RKO (cell line): ENCODE measurements at places on chromosomes 13 and 19.

GRCh38 chr13:51874651-51875050 is 12.9 kb downstream of the CCDC70 start:
- DNase-seq = no peak

GRCh38 chr13:90943946-90944345 is 403.5 kb upstream of the MIR17HG start:
- DNase-seq = no peak

GRCh38 chr13:113887700-113888201 is 23.9 kb upstream of the GAS6 start:
- no peak for DNase-seq

DNA sequence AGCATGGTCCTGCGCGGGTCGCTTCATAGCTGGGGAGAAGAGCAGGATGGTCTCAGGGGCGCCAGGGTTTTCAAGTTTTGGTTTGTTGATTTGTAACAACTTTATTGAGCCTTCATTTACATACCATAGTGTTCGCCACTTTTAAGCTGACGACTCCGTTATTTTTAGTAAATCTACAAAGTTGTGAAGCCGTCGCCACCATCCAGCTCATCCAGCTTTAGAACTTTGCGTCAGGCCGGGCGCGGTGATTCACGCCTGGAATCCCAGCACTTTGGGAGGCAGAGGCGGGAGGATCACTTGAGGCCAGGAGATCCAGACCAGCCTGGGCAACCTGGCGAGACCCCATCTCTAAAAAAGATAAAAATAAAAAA is 404 bp downstream of the C19orf44 start:
- peak; percentile 81 for DNase-seq

- peak; percentile 64 for DNase-seq
Observed at GRCh38 chr13:34076943-34077703, 259.2 kb downstream of the RFC3 start.

DNA sequence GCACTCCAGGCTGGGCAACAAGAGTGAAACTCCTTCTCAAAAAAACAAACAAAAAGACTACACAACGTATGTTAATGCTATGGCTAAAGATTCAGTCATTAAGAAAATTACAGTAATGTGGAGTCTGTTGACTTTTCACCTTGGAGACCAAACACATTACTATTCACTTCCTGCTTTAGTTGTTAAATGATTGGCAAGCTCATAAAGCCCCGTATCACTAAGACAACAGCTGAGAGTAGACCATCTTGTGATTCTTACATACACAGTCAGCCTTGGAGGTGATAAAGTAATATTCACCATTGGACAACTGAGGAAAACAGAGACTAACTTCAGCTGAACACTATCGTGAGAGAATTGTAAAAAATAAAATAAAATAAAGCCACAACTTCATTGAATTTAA is 86.5 kb downstream of the KCTD12 start:
- DNase-seq = peak; percentile 22
